ENCODE measurements at places on chromosomes 3 and 15.

DNA sequence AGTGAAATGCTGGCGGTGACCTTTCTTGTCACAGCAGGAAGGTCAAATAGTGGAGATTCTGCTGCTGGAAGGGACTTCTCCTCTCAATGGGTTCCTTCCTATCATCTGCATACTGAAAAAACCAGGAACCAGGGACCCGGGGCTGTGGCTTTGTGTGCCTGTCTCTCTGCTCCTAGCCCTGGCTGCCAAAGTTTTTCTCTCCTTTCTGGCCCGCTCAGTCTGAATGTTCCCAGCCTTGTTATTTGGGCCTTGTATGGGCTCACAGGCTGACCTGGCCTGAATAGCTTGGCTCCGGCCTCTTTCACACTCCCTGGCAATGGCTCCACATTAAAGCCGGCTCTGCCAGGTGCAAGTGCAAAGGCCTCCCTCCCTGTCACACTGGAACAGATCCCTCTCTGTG, 94.7 kb downstream of the LRIG1 start:
- no peak for DNase-seq

DNA sequence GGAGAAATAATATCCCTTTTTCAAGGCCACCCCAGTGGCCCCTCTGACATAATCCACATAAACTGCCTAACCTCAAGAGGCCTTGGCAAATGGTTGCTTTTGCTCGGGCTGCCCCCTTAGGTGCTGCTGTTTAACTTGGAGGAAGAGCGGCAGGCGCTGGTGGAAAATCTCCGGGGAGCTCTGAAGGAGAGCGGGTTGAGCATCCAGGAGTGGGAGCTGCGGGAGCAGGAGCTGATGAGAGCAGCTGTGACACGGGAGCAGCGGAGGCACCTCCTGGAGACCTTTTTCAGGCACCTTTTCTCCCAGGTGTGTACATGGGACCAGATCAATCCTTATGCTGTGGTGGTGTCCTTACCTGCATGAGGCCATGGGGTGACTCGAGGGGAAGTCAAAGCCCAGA, 15.0 kb downstream of the DUOX1 start:
- DNase-seq, result no peak

- DNase-seq, result no peak
Measured at GRCh38 chr15:52463638-52464037, 65.0 kb downstream of the MYO5A start.

DNA sequence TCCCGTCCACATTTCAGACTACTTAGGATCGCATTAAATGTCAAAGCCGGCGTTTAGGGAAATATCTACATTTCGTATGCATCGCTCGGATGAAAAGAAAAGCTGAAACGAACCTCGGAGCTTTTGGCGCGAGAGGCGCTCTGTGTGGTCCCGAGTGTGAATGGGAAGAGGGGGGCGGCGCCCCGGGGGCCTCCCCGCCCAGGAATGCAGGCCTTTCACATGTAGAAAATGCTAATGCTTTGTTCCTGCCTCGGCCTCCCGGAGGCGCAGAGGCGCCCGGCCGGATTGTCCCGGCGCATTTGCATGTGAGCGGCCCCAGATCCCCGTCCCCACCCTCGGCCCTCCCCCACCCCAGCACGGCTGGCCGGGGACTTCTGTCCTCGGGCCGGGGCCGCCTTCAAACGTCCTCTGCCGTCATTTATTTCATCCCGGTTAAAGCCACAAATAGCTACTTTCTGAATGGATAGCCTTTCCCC, 37.0 kb upstream of the TRIM71 start:
- DNase-seq, result peak; percentile 4

- DNase-seq, result no peak
Measured at GRCh38 chr15:77695961-77696582, 63.4 kb upstream of the LINGO1 start.

DNA sequence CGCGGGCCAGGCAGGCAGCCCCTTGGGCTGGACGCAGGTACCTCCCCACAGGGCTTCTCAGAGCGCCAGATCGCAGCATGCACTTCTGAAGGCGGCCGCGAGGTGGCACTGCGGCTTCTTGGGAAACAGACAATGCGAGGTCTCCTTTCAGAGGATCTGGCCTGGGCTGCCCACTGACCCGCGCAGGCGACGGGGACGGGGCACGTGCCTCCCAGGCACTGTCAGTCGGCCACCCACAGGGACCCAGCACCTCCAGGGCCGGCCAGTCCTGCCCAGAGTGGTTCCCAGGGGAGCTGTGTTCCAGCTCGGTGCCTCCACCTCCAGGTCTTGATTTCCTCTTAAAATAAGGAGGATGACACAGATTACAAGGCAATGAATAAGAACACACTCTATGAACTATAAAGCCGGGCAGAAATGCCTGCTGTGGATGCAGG, 24.4 kb upstream of the TXNRD3 start:
- no peak for DNase-seq

DNA sequence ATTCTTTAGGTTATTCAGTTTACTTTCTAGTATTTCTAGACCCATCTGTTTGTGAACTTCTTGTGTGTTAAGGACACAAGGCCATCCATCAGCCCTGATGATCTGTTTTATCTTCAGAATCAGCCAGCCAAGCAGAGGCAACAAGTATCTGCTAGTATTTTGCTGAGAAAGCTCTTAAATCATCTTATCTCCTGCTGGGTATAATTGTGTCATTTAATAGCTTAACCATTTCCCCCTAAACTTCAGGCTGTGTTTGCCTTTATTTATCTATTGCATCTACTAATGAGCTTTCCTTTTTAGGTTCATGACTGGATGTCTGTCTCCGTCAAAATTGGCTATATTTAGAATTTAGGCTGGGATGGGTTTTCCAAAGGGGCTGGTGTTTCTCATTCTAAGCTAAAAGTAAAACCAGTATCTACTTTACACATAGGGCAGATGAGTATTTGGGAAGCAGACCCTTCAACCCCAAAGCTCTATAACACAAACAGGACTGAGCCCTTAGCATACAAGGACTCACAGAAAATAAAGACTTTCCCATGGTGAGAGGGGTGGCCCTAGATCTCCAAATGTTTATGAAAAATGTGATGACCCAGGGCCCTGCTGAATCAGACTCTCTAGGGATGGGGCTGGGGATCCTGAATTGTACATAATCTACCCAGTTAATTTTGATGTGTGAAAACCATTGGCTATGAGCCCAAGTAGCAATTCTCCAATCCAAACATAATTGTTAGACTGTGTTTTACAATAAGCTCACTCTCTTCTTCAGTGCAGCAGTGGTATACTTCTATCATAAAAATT, 65.3 kb upstream of the PSMD6 start:
- DNase-seq, result no peak

DNA sequence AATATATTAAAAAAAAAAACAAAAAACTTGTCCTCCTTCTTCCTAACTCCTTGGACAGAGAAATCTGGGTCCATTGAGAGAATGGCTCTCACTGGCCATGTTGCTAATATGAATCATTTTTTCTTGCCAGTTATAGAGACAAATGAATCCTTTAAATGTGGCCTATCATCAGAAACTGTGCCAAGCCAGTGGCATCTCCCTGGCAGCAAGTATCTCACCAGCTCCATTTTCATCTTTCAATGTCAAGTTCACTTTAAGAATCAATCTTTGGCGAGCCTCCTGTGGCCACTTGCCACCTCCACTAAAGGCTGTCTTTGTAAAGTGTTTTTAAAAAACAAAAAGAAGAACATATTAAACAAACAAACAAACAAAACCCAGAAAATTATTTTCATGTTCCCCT, 202.5 kb downstream of the TUSC7 start:
- DNase-seq, result no peak

GRCh38 chr3:60322298-60322856, 928.9 kb downstream of the FHIT start:
- no peak for DNase-seq

GRCh38 chr15:63983061-63983711, 63.1 kb downstream of the DAPK2 start:
- DNase-seq, result no peak

DNA sequence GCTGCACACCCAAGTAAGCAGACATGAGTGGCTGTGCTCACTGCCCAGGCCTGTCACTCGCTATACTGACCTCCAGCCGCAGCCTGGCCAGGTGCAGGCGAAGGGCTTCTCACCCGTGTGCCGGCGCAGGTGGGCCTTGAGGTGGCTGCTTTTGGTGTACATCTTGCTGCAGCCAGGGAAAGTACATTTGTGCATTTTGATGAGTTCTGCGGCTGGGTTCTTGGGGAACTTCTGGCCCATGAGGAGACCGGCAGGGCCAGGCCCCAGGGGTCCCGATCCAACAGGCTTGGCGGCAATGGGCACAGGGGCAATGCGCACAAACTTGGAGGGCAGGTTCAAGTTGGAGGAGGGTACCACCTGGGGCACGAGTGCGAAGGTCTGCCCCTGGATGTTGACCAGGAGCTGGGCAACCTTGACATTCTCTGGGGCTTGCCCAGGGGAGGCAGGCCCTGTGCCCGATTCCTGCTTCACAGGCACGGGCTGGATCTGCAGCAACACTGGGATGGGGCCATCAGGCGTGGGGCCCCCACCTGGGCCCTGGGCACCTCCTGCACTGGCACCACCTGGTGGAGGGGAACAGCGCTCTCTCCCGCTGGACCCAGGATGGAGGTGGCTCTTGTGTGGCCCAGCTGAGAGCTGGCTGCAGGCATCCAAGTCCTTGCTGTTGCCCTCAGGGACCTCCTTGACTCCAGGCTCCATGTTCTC, 5.3 kb downstream of the KLF15 start:
- DNase-seq, result no peak

DNA sequence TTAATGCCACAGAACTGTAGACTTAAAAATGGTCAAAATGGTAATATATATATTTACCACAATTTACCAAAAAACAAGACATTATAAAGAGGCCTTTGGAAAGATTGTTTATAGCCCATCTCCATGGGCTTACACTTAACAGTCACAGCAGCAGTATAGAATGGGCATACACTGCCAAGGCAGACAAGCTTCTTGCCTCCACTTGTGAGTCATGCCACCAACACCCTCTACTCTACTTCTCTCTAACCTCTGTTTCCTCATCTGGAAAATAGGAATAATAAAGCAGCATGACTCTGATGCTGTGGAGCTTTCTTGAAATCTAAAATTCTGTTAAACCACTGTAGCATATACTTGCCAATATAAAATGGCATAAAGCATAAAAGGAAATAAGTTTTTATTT, 14.4 kb upstream of the GPR156 start:
- DNase-seq, result no peak

DNA sequence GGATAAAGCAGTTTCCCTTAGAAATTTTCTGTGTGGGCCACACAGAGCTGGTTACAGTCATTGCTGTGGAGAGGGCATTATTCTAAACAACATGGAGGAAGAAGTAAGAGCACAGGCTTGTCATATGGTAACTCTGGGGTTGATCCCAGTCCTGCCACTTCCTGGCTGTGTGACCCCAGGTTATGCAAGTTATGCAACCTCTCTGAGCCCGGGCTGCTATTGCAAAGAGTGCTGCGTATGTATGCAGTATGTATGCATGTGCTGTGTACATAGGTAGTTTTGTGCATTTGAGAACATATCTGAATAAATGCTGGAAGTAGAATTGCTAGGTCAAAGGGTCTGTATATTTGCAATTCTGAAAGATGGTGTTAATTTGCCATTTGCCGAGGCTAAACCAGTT, 9.2 kb downstream of the SPSB4 start:
- no peak for DNase-seq

GRCh38 chr15:90087454-90088154, 14.7 kb downstream of the IDH2 start:
- DNase-seq, result no peak

GRCh38 chr3:1611824-1612223, 486.8 kb upstream of the CNTN4 start:
- DNase-seq, result no peak

- peak; percentile 93 for DNase-seq
Measured at GRCh38 chr15:76059320-76060117, at the start of gene TMEM266. TMEM266 (plus strand) TSS chr15:76059985; CDS start chr15:76134264, 74,279 bp downstream.

DNA sequence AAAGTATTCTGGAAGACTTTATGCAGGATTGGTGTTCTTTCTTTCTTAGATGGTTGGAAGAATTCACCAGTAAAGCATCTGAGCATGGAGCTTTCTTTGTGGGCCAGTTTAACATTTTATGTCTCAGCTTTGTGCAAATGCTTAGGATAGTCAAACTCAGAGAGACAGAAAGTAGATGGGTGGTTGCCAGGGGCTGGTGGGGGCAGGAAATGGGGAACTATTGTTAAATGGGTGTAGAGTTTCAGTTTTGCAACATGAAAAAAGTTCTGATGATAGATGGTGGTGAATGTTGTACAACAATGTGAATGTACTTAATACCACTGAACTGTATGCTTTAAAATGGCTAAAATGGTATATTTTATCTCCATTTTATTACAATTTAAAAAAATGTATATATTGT, 24.8 kb downstream of the SPCS1 start:
- DNase-seq, result no peak

- DNase-seq, result no peak
Measured at GRCh38 chr15:27398631-27399161, 427.7 kb downstream of the GABRG3 start.

DNA sequence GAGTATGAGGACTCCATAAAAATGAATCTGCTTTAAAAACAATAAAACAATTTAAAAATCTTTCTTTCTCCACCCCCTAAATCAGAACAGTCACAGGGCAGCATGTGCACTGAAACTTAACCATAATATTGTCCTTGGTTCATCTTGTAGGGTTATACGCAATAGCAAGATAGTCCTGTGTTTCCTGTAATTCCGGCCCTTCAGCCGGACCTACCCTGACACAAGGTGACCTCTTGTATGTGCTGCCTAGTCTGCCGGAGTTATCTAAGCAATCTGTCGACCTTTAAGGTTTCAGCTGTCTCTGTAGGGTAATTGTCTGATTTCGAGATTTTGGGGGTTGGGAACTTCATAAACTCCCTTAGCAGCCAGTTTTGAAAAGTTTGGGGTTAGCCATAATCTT, 99.9 kb downstream of the DHX36 start:
- no peak for DNase-seq

DNA sequence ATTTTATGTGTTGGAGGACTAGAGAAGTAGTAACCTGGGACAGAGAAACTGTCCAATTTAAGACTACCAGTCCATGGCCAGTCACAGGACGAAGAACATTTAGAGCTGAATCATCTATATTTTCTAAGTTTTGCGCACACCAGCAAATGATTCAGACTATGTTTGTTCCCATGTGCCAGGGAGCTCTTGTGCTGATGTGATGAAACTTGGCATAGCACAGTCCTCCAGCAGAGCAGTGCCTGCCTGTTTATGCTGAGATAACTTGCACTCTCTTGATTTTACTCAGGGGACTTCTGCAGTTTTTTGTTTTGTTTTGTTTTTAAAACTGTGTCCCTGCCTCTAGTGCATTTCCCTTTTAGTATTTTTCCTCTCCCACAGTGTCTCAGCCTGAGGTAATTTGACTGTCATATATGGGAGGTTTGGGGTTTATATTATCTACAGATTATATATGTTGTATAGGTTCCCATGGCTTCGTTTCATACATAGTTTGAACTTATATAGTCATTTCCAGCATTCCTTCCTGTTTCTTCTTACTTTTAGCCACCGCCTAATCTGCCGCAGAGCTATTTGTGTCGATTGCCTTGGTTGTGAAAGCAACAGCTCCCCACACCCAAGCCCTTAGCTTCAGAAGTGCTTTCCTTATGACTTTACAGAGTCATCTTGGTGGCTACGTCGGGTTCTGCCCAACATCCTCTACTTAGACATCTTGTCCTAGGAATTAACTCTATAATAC, 45.5 kb downstream of the PPM1L start:
- DNase-seq, result peak; percentile 39
